ENCODE measurements at places on chromosomes 11 and 22.

GRCh38 chr11:11843211-11843621, 1.4 kb downstream of the USP47 start:
- DNase-seq, result peak; percentile 19

- no peak for DNase-seq
These were observed 349.8 kb upstream of the PITPNB start for GRCh38 chr22:28268850-28269249.

GRCh38 chr11:85764796-85765195, 46.1 kb downstream of the SYTL2 start:
- no peak for DNase-seq

GRCh38 chr11:119728211-119728626, 781 bp downstream of the NECTIN1 start:
- DNase-seq, result peak; percentile 50

DNA sequence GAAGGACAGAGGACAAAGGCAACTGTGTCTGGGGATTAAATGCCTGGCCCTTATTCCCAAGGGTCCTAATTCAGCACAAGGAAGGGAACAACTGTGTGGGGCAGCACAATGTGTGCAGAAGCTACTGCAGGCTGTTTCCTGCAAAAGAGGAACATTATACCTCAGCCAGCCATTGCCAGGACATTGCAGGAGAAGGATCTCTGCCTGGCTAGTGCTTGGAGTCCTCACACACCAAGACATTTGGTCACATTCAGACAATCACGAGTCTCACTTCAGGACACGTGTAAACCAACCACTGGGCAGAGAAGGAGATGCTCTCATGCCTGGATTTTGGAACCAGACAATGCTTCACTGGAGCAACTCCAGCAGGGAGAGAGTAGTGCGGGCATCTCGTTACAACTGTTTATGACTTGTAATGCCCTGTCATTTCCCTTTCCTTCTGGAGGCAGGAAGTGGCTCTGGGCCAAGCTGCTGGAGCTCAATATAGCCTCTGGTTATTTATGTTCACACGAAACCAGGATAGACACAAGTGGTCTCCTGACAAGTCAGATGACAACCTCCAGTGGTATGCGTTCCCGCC, 23.9 kb upstream of the ZC3H12C start:
- no peak for DNase-seq

DNA sequence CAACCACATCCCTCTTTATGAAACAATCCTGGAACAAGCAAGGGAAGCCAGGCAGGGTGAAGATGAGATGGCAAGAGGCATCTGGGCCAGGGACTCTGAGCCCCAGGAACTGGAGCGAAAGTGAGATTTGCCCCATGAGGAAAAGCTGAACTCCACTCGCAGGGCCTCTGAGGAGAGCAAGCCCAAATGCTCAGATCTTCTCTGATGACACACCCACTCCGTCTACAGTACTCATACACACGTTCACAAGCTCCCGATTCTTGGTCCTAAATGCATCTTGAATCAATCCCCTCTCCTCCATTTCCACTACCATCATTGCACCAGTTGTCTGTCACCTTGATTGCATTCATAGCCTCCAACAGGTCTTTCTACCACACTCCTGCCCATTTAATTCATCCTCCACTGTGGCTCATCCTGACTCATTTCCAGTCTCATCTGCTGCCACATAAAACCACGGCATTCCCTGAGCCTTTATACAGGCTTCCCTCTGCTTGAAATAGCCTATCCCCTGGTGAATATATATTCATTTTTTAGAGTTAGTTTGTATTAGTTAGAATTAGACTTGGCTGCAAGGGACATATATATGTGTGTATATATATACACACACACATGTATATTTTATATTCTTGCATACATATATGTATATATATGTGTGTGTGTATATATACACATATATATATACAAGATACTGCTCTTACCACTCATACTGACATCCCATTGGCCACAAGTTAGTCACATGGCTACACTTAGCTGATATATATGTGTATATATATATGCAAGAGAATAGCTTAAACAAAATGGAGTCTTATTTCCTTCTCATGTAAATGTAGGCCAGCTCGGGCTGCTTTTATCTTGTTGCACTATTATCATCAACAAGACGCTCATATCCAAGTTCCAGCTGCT, 1.4 kb upstream of the APOA5 start:
- DNase-seq, result no peak

DNA sequence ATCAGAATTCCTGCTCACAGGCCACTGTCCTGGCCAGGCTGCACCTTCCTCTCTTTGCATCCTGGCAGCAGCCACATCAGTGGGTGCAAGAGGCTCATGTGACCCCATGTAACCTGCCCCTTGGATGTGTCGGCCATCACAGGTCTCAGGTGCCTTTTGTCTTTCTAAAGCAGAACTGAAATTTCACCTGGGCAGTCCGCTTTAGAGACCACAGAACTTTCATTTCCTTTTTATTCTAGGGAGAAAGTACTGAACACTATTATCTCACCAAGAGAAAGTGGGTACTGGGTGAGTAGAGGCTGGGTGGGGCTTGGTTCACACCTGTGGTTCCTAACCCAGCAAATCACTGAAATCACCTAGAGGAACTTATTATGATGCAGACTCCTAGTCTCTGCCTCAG, 51.7 kb upstream of the NUP160 start:
- no peak for DNase-seq

DNA sequence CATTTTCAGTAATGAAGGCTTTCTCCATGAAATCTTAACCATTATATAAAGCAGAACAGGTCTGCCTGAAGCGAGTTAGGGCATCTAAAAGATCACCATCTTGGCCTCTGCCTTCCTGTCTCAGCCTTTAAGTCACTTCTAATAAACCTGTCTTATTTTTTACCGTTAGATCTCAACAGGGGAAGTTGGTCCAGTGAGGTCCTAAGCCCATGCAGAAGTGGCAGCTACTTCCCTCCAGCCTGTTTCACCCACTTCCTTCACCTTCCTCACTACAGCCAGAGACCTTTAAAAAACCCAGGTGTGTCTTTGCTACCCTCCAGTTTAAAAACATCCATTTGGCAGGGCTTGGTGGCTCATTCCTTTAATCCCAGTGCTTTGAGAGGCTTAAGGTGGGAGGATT, 14.1 kb upstream of the LIPT2 start:
- no peak for DNase-seq

DNA sequence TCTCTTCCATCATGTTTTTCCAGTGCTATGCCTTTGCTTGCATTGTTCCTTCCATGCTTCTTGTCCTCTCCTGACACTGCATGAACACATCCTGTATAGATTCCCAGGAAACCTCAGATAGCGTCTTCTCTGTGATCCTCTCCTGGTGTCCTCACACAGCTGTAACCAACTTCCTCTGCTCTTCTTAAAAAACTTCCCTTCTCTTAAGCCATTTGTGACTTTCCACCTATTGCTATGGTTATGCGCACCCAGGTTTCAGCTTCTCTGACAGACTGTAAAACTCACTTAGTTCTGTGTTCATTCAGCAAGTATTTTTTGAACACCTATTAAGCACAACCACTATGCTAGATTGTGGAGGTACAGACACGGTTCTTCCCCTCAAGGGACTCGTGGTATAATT, 5.1 kb upstream of the APLP2 start:
- DNase-seq, result no peak

GRCh38 chr11:48141475-48142122, 75.0 kb upstream of the OR4B1 start:
- DNase-seq, result no peak

DNA sequence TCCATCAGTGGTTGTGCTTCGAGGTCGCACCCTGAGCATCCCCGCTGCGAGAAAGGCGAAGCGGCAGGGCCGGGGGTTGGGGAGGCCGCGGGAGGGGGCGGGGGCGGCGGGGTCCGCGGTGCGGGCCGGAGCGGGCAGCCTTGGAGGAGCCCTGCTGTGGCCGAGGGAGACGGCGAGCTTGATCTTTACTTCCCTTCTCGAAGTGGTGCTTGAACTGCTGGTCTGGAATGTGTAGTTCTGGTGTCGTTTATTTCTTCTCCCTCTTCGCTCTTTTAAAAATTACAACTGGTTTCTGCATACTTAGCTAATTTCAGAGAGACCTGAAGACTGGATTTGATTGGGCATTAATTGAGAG, 1.1 kb downstream of the APLP2 start:
- no peak for DNase-seq

GRCh38 chr22:17120281-17120680, 879 bp downstream of the TMEM121B start:
- DNase-seq, result peak; percentile 91

DNA sequence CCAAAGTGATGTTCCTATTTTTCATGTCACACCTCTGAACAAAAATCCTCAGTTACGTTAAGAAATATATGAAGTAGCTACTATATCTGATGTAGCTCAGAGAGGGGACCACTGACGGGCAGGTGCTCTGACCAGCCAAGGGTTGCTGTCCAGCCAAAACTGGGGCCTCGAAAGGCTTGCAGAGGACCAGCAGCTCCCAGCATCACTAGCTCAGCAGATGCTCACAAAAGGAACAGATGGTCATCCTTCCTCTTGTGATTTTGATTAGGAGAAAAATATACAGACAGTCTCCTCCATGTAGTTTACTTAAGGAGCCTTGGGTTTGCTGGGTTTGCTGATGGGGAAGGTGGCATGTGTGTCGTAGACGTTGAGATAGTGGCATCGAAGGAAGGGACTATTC, 374.6 kb upstream of the B3GAT1 start:
- no peak for DNase-seq

- no peak for DNase-seq
These were observed 404.5 kb upstream of the LARGE1 start for GRCh38 chr22:34324763-34325162.

GRCh38 chr11:47372422-47372821, 5.9 kb downstream of the SPI1 start:
- no peak for DNase-seq

DNA sequence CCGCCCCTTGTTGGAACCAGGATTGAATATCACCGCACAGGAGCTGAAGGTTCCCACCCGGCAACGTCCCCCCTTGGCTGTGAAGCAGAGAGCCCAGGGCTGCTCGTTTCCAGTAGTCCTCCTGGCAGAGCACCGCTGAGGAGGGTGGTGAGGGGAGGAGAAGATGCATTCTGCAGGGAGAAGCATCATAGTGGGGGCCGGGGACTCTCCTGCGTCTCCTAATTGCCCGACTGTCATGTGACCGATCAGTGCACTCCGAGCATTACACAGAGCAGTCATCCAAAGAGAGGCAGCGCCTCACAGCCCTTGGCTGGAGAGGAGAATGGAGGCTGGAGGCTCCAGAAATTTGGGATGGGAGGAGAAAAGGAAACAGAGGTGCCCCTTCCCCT, 85.0 kb upstream of the SEPTIN5 start:
- DNase-seq, result no peak

- DNase-seq, result no peak
These were observed 14.4 kb downstream of the MUC15 start for GRCh38 chr11:26557666-26558065.

DNA sequence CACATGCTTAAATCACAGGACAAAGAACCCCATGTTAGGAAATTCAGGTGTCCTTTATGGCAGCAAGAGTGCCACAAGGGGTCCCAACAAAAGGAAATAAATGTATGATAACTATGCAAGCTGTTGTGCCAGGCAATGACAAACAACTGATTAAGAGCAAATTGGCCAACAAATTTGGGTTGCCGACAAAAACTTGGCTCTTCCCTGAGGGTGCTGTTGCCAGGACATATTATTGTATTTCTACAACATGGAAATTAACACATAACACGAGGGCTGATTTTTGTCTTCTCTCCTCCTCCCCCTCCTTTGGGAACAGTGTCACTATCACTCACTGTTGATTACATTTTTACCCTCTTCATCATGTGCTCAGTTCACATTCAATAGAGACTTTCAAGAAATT, 56.0 kb downstream of the LRRC4C start:
- no peak for DNase-seq

GRCh38 chr11:107623183-107623582, 32.2 kb downstream of the ELMOD1 start:
- no peak for DNase-seq

DNA sequence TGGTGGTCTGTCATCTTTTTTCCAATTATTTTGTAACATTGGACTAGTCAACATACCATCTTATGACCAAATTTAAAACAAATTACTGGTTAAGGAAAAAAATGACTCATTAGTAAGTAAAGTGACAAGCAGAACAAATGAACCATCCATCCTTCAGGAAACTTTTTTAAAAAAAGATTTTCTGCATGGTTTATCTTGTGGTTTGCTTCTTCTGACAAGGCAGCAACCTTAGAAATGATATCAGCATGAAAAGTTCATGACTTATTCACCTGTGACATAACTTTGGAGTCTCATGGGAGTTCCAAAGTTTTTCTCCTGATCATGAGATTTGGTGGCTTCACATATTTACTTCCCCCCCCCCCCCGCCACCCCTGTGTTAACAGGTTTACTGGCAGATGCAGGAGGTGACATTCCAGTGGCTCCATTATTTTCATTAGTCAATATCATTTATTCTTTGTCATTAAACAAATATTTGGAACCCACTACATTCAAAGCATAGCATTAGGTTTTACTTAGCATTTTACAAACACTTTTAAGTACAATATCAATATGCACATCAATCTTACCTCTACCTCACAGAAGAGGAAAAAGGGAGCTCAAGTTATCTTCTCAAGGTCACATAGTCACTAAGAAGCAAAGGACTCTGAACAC, 40.7 kb downstream of the DCUN1D5 start:
- DNase-seq, result no peak

GRCh38 chr11:29027436-29027835, 919.2 kb downstream of the METTL15 start:
- no peak for DNase-seq

DNA sequence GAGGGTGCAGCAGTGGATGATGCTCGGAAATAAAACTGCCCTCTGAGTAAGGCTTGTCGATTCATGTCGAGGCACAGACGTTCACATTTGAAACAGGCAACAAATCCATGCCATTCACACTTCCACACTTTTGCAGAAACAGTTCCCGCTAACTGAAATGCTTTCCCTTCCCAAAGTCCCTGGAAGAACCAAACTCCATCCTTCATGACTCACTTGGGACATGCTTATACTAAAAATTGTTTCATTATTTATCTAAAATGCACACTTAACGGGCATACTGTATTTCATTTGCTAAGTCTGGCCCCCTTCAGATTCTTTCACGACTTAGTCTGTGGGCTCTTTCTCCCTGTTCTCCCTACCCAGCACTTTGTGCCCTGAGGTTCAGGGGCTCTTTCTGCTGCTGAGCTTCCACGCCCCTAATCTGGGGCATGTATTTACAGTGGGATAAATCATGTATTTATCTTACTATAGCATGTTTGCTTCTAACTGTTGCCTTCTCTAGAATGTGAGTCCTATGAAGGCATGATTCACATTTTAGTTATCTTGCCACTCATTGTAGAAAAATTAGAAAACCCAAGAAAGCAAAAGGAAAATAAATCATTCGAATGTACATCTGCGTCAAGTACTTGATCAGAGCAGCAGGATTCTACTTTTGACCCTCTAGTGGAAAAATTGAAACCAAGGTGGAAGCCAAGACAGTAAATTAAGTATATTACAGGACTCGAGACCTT, 12.5 kb downstream of the SCGB1A1 start:
- DNase-seq, result no peak

DNA sequence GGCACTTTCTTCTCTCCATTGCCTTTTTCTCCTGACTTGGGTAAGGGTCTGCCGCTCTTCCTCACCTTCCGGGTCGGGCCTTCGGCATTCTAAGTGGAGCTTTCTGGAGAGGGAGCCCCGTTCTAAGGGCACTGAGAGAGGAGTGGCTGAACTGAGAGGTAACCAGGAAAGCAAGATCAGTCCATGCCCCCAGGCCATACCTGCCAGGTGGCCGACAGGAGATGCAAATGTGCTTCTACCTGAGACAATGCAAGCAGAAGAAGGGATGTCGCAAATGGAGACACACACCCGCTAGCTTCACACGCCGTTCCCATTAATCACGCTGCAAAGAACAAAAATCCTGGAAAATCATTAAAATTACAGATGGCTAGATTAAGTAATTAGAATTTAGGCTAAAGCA, 156.4 kb upstream of the TBCEL start:
- DNase-seq, result no peak

GRCh38 chr11:106733635-106734034, 284.6 kb downstream of the GUCY1A2 start:
- no peak for DNase-seq

Measured in HuH-7.5 (cell line).